ENCODE measurements at places on chromosomes 3 and 15.

DNA sequence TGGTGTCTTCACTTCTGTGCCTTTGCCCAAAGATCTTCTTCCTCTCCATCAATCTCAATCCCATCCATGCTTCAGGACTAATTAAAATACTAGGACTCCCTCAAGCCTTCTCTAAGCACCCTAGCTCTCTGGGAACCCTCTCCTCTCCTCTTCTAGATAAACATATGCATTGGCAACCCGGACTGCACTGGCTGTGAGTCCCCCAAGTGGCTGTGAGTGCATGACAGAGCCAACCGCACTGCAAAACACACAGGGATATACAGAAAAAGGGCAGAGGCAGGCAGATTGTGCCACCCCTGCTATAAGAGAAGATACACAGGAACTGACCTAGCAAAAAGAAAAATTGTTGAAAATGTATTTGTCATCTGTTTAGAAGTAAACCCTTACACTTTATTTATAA lies 457.1 kb downstream of the MFSD1 start:
- DNase-seq: no peak

DNA sequence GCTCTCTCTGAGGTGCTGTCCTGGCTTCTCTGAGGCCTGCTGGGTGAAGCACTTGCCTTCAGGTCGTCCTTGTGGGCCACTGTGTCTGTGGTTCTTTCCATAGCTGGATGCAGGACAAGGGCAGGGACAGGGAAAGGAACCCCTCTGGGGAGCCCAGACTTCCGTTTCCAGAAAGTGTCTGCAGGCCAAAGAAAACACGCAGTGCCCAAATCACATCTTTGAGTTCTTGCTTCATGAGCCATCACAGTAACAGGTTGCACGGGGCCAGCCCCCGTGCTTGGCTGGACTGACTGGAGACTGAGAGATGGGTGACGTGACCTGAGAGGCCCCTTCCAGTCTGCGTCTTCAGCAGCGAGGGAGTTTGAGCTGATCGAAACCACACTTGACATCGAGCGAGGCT lies 115.8 kb downstream of the GABRG3 start:
- no peak for DNase-seq

DNA sequence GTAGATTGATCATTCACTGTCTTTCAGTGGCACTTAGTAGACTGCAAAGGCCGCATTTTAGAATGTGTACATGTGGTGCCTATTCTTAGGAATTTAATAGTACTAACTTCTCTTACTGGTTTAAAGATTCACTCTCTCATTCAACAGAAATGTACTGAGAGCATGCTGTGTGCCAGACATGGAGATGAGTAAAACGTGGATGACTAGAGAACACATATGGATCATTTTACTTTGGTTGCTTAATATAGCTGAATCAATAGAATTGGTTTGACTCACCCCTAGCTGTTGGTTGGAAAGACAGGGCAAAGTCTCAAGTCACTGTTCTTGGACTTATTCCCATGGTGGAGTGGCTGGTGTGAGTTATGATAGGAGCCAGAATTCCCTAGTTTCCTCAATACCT lies 109.1 kb upstream of the TNFAIP8L3 start:
- DNase-seq: no peak

GRCh38 chr15:45126535-45127158 lies 3.0 kb downstream of the DUOXA1 start:
- peak; percentile 39 for DNase-seq

- DNase-seq: no peak
These were observed 84.8 kb upstream of the KLHL25 start for GRCh38 chr15:85879334-85880163.

DNA sequence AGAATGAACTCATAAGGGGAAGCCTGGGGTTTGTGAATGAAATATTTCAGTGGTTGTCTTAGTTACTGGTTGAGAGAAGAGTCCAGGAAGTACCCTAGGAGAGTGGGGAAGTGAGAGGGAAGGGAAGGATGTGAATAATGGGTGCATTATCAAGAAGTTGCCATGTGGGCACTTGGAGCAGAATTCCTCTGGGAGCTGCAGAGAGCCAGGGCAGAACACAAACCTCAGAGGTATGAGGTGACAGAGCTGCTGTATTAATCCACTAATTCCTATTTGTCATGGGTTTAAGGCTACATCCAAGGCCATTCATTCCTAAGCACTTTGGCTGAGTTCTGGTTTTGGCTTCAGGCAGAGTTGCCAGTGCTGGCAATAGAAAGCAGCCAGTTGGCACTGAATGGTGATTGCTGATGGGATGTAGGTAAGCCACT lies 29.0 kb downstream of the NDUFB4 start:
- no peak for DNase-seq

- DNase-seq: no peak
These were observed 216.7 kb downstream of the IL20RB start for GRCh38 chr3:137174514-137174913.

DNA sequence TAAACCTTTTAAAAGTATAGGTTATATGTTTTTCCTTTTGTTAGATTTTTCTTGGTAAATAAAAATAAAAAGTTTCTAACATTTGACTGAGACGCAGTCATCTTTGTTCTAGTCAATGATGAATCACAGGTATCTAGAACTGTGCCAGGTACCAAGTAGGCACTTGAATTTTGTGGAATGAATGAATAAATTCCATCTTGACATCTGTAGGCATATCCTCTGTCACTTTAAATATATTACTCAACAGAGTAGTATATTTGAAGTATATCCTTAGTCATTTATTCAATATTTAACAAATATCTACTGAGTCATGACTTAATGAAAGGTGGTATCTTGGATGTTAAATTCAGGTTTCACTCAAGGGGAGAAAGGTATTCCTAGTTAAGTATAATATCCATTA lies 828.4 kb downstream of the TUSC7 start:
- no peak for DNase-seq

GRCh38 chr3:133943639-133944141 lies 48.0 kb upstream of the RAB6B start:
- DNase-seq: no peak

GRCh38 chr15:69909719-69910444 lies 187.8 kb downstream of the TLE3 start:
- no peak for DNase-seq

DNA sequence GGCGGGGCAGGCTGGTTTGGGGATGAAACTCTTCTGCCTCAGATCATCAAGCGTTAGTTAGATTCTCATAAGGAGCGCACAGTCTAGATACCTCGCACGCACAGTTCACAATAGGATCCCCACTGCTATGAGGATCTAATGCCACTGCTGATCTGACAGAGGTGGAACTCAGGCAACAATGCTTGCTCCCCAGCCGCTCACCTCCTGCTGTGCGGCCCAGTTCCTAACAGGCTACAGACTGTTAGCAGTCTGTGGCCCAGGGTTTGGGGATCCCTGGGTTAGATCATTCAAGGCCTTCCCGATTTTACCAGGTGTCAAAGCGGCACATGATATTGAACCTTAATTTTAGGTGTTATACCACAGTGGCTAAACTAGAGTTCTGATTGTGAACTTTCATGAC lies 232.8 kb downstream of the UBE2E2 start:
- DNase-seq: no peak

DNA sequence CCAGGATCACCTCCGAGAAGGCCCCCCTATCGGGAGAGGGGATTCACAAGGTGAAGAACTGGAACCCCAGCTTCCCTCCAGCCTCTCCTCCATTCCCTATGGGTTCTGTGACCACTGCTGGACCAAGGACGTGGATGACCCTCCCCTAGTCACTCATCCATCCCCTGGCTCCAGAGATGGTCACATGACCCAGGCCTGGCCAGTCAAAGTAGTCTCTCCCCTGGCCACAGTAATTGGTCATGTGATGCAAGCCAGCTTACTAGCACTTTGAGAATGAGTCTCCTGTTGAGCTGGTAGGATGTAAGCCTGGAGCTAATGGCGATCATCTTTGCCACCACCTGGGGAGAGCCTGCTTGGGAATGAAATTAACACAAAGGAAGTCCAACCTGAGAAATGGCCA lies 3.9 kb downstream of the CAMK1 start:
- DNase-seq: no peak

- DNase-seq: no peak
These were observed 176.5 kb downstream of the MBNL1 start for GRCh38 chr3:152445212-152445611.

GRCh38 chr3:127652246-127652995 lies 20.3 kb upstream of the ABTB1 start:
- peak; percentile 41 for DNase-seq

DNA sequence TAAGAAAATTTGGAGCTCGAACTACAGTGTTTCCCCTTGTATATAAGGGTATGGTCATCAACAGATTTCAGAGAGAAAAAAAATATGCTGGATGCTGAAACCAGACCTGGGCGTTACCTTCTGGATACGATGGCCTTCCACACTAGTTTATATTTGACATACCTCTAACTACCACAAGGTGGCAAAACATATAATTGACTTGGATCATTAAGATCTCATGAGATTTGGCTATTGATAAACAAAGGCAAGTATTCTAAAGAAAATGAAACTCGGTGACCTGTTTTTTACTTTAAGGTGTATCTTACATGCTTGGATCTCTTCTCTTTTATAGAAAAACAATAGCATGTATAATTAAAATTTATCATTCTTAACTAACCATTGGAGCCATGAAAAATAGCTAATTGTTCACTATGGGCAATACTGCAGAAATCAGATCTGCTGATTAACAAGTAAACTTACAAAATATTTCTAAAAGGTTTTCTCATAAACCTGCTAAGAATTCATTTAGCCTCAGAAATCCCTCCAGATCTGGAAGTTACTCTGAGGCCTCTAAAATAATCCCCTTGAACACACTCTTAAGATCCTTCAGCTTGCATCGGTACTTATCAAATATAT lies 300.6 kb upstream of the KCNH8 start:
- DNase-seq: peak; percentile 5

- peak; percentile 69 for DNase-seq
These were observed 48.7 kb downstream of the COL8A1 start for GRCh38 chr3:99686955-99687612.

DNA sequence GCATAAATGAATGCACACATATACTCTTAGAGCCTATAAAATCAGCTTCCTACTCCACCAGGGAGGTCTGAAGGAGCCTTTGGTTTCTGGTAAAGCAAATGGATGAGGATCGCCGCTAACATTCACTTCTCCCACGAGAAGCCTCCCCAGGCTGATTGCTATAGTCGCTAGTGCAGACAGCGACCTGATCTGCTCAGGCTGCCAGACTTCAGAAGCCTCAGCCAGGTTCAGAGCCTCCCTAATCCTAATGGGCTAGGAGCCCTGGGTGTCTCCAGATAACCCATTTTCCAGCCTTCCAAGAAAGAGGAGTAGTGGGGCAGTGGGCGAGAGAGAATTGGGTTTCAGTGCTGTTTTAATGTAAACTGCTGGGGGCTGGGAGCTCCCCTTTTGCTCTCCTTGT lies 35.4 kb downstream of the TPM1 start:
- DNase-seq: no peak

- DNase-seq: no peak
These were observed 32.2 kb upstream of the ACP3 start for GRCh38 chr3:132284781-132285619.

- no peak for DNase-seq
These were observed 32.2 kb downstream of the CFAP20DC start for GRCh38 chr3:59017617-59017984.

DNA sequence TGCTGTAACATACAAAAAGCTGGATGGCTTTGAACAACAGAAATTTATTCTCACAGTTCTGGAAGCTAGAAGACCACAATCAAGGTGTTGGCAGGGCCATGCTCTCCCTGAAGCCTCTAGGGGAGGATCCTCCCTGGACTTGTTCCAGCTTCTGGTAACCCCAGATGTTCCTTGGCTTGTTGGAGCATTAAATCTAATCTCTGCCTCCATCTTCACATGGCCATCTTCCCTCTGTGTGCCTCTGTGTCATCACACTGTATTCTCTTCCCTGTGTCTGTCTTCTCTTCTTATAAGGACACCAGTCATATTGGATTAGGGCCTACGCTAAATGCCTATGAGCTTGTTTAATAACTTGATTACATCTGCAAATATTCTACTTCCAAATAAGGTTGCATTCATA lies 109.5 kb downstream of the STAG1 start:
- no peak for DNase-seq

DNA sequence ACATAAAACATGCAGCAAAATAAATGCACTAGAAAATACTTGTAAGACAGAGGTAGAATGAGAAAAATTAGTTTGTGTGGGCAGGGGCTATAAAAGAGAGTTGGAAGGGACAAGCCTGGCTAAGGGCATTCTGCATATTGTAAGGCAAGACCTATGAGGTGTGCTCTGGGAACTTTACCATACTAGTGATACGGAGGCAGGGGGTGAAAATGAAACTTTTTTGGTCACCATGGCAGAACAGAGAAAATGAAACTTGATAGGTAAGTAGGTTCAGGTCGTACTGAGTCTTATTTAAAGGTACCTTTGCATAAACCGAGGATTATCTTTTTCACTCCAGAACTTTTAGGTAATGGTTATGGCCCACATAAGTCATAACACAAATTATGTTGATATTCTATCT lies 74.7 kb upstream of the ACKR4 start:
- no peak for DNase-seq

GRCh38 chr15:41553731-41554130 lies 5.3 kb upstream of the TYRO3 start:
- DNase-seq: no peak

- no peak for DNase-seq
These were observed 512.0 kb upstream of the ZNF385D start for GRCh38 chr3:22263042-22263441.

- DNase-seq: no peak
These were observed 45.3 kb downstream of the TOP2B start for GRCh38 chr3:25619382-25619781.

DNA sequence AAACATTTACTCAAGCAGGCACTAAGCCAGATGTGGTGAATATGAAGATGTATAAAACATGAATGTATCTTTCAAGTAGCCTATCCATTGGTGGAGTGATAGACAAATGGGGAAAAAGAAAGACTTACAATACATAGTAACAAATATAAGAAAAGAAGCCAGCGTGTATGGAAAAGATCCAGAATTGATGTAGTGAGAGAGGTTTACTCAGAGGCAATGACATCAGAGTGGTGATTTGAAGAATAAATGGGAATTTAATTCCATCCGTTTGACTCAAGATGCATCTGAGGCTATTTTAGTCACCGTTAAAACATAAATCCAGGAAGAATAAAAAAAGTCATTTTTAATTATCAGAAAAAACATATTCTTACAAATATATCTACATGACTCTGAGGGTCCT lies 162.6 kb downstream of the IL1RAP start:
- DNase-seq: no peak

DNA sequence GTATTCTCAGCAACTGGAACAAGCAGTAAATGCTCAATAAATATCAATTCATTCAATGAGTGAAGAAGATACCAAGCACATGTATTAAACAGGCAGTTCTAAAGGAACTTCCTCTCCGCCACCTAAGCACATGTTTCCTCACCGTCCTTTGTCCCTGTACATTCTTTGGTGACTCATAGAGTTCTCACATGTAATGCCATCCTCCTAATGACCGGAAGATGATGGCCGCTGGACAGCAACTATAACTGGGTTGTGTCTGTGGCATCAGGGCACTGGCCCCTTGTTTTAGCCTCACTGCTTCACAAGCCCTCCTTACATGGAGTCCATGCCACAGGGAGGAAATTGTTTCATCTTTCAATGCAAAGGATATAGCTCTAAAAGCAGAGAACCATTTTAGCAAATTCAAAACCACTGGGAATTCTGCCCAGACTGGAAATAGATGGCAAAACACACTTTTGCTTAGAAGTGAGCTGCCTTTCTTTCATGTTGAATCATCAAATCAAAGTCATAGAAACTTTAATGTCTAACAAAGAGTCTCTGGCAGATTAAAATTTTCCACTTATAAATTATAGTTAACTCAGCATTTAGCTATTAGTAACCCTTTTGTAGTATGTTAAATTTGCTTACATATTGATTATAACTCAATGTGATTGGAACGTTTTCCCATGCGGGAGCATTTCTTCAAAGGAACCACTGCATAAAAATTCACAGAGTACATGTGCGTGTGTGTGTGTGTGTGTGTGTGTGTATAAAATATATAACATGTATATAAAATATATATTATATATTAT lies 74.1 kb downstream of the GAP43 start:
- no peak for DNase-seq
